ENCODE measurements at places on chromosomes 1 and 21. TPM values are rescaled to one million over a fixed set of nuclear protein-coding genes. Genes with fewer than 3 reads are reported as not detected.
A peak's percentile ranks its signal among the peaks of the same experiment; 100 is the strongest.

DNA sequence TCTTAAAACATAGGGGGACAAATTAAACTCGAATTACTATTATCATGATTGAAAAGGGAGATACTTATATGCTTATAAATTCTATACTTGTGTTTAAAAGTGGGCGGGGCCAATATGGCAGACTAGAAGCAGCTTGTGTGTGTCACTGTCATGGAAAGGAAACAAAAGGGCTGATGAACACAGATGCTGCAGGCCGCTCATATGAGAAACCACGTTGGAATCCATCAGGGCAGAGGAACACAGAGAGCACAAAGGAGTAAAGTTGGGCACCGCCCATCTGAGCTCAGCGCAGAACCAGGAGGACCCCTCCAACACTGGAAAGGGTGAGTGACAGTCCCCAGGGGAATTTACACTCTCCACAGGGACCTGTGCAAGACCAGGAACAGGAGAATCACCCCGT is 107.0 kb downstream of the SLC5A9 start:
- peak; percentile 9 for DNase-seq

Gene LYPD8
- 0.51 TPM for total RNA-seq

DNA sequence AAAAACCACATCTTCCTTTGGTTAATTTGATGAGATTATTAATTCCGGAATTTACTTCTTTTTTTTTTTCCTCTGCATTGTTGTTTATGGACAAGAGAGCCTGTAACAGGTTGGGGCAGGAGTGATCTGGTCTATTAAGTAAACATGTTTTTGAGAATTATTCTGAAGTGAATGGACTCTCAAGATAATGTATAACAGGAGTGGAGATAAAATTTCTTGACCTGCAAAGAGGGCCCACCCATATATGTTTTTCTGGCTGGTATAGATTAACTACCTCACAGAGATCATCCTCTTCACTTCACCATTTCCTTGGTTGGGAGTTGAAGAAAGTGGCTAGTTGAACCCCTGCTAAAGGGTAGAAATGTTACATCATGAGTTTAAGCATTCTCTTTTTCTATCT is 10.7 kb downstream of the DDI2 start:
- no peak for DNase-seq

Gene TTC22
- total RNA-seq: not detected

- DNase-seq: no peak
These were observed 39.2 kb downstream of the PRMT6 start for GRCh38 chr1:107095647-107096046.

DNA sequence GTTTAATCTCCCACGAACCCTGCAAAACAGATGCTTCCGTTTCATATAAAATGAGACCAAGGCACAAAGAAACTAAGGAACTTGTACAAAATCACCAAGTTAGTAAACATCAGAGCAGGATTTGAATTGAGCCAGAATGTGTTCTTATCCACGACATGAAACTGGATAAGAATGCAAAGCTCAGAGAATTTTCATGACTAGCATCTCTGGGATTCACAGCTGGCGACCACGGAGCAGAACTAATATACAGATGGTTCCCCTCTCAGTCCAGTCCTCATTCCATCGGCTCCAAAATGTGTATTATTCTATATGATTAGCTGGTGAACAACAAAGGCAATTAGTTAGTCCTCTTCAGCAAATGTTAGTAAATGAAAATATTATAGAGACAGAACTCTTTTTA is 72.3 kb upstream of the ERG start:
- DNase-seq: no peak
